ENCODE measurements at places on chromosomes 7 and 10.
A peak's percentile ranks its signal among the peaks of the same experiment; 100 is the strongest.

DNA sequence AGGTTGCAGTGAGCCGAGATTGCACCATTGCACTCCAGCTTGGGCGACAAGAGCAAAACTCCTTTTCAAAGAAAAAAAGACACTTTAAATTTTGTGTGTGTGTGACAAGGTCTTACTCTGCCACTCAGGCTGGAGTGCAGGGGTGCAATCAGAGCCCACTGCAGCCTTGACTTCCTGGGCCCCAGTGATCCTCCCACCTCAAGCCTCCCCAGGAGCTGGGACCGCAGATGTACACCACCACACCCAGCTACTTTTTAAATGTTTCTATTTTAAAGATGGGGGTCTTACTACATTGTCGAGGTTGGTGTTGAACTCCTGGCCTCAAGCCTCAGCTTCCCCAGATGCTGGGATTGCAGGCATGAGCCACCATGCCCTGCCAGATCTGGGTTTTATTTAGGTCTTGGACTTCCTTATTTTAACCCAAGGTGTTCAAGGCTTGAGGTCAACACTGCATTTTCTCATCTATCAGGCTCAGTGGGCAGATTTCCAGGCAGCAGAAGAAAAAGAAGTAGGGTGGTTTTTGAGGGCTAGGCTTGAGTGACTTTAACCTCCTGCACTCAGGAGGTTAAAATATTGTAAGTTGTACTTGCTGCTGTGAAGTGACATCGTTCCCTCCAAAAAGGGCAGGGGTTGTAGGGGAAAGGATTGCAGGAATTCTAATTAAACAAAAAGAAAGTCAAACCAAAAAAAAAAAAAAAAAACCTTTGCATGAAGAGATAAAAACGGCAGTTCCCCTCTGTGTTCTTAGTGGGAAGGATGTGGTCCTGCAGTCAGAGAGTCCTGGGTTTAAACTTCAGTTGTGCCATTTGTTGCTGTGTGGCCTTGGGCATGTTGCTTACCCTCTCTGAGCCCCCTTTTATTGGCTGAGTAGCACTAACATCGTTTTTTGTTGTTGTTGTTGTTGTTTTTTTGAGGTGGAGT is 71.5 kb downstream of the CARD11 start:
- no peak for DNase-seq

GRCh38 chr10:80158598-80159127 is 26.1 kb downstream of the PLAC9 start:
- DNase-seq = no peak

DNA sequence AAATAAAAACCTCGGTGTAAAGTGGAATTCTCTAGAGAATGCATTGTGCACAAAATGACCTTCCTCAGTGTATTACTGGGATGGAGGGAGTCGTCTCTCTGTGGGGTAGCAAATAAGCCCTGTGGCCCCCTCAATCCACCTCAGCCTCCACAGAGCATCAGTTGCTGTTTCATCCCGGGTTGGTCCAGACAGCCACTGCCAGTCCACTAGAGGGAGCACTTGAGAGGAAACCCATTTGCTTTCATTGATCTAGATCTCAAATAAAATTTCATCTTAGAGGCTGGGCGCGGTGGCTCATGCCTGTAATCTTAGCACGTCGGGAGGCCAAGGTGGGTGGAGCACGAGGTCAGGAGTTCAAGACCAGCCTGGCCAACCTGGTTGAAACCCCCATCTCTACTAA is 1128.7 kb downstream of the CNTNAP2 start:
- no peak for DNase-seq

- DNase-seq = no peak
Measured at GRCh38 chr7:101474178-101474577, 111.5 kb downstream of the COL26A1 start.

DNA sequence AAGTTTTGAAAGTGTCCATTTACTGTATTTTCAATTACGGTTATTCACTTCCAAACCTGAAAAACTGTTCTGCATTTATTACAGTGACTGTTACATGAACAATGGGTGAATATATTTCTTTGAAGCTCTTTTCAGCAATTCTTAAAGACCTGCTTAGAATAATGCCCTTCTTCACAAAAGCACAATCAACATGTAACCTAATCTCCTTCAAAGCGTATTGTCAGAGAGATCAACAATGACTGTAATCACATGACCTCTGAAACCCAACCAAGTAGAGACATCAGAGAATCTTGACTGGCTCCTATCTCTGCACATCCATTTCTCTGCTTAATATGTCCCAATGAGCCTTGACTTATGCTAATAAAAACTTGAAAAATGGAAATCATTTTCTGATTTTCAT is 126.7 kb downstream of the NRCAM start:
- DNase-seq = no peak

DNA sequence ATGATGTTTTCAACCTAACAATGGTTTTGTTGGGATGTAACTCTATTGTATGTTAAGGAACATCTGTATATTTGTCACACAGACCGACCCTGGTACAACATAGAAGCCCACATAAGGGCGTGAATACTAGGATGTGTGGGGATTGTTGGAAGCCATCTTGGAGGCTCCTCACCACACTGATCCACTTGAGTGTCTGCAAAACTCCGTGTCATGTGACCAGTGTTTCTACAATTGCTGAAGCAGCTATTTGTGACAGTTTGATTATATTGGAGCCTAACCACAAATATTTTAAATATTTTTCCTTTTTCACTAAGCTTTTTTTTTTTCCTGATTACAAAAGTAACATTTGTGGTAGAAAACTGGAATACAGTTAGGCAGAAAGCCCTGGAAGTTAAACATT is 27.9 kb downstream of the RALA start:
- no peak for DNase-seq

DNA sequence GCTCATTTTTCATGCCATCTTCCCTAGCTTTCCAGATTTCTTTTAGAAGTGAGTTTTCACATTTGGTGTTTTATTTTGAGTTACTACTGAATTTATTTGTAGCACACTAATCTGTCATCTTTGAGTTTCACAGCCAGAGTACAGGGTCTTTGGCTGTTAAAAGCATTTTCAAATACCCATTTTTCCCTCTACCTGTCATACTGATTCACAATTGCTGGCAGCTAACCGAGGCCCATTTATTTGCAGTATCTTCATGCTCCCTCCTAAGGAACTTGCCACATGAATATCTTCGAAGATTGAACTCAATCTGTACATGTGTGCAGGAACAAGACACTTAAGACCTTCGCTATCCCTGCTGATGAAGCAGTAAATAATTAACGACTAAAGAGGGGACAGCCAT is 44.8 kb upstream of the DKK1 start:
- no peak for DNase-seq

GRCh38 chr7:146862415-146862814 is 745.8 kb downstream of the CNTNAP2 start:
- no peak for DNase-seq

GRCh38 chr7:117127585-117128168 is 174.4 kb downstream of the ST7 start:
- peak; percentile 23 for DNase-seq

DNA sequence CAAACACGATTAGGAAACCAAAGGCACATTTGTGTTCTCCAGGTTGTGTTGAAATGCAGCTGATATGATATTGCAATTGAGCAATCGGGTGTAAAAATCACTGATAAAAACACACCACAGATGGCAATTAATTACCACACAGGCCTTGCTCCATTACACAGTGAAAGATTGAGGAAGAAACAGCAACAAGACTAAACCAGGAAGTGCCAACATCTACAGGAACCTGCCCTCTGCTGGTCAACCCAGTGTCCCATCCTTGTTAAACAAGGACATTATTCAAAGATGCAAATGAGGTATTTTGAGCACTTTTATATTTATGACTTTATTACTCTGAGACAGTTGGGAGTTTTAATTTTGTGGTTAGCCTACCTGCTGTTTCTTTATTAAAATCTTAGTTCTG is 765.6 kb upstream of the GHITM start:
- no peak for DNase-seq

DNA sequence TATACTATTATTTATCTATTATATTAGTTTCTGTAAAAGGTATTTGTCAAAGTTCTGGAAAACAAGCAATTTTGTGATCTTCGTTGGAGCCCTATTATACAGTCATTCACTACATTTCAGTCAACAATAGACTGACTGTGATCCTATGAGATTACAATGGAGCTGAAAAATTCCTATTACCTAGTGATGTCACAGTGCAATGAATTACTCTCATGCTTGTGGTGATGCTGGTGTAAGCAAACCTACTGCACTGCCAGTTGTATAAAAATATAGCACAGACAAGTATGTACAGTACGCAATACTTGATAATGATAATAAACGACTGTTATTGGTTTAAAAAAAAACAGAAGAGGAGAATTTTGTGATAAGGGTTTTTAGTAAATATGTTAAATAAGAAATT is 21.4 kb downstream of the OR6V1 start:
- no peak for DNase-seq

DNA sequence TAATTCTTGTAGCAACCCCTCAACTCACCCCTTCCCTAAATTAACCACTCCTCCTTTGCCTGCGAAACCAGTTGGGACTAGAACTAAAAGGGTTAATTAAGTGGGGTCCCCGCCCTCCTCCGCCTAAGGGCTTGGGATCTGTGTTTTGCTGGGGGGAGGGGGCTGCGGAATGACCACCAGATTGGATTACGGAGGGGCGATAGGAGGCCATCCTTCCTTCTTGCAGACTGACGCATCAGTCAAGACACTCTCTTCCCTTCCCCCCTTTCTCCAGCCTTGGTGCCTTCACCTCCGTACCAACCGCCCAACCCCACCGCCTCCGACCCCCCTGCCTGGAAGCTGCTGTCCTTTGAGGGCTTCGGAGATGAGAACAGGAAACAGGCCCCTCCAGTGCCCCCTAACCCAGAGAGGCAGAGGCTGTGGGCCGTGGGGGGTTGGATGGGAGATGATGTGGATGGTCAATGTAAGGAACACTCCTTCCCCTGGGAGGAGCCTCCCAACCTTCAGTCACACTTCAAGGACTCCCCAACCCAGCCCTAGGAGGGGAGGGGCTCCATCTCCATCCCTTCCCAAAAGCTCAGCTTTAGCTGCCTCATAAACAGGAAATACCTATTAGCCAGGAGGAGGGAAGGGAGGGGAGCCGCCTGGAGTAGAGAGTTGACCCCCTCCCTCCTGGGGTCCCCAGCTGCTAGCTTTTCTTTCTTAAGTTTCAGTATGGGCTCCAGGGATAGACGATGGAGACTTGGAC is 997 bp upstream of the LDB1 start:
- no peak for DNase-seq

DNA sequence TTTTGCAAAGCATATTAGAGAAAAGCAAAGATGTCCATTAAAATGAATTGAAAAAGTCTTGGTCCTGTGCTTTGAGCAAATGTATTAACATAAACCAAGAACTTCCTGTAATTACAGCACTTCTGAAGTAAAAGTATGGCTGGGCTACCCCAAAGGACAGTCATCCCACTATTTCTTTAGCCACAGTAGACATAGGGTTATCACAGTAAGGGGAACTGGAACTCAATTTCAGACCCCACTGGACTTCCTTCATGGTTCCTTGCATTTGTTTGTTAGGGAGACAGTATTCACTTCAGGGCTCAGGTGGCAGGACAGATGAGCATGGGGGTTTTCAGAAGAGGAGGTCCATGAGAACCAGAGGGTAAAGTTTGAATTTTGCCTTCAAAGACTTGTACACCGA is 203.1 kb upstream of the PDE1C start:
- no peak for DNase-seq

DNA sequence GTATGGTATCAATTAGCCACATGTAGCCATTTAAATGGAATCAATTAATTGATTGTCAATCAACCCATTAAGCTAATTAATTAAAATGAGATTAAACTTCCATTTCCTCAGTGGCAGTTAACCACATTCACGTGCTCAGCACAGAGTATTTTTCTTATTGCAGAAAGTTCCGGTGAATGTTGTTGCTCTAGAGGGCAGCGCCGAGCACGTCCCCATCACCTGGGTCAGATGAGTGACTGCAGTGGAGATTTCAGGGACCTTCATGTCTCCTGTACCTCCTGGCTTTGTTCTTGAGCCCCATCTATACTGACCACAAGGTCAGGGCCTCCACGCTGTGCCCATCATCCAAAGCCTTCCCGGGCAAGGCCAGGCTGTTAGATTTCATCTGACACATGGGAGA is 168.8 kb upstream of the MKI67 start:
- no peak for DNase-seq

GRCh38 chr10:16848562-16849154 is 31.4 kb upstream of the RSU1 start:
- no peak for DNase-seq

- no peak for DNase-seq
Measured at GRCh38 chr10:33371234-33371633, 36.8 kb upstream of the NRP1 start.

Measured in activated T-cell treated with anti-CD3 and anti-CD28 coated beads for 24 hours (primary cell).